ENCODE measurements at places on chromosomes 6 and 20.
A peak's percentile ranks its signal among the peaks of the same experiment; 100 is the strongest.

DNA sequence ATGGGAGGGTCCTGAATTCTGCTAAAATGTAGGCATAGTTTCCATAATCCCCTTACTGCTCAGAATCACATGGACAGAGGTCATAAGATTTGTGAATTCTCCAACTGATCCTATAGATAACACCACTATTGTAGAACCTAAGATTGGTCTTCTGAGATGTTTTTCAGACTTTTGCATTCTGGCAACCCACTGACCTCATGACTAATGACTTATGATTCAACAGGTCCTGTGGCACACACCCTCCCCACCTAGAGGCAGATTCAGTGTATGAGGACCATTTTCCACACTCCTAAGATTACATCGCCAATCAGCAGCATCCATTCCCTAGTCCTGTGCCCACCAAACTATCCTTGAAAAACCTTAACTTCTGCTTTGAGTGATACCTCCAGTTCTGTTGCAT, 207.2 kb downstream of the BTBD9 start:
- DNase-seq: no peak

DNA sequence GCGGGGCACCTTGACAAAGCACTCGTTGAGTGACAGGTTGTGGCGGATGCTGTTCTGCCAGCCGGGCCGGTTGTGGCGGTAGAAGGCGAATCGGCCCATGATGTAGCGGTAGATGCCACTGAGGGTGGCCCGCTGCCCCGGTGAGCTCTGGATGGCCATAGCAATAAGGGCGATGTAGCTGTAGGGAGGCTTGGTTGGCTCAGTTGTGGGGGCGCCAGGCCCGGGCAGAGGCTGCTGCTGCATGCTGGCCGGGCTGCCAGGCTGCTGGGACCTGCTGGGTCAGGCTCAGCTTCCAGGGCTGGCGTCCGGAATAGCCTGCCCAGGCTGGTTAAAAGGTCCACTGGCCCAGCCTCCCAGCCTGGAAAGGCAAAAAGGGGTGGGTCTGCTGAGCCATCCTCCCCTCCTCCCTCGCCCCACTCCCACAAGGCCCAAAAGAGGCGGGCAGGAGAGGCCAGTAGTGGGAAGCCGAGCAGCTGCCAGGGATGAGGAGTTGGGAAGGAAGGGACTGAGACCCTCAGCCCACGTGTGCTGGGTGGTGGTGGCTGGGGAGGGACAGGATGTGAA, at the start of gene FOXS1:
FOXS1 (minus strand) TSS at position 305 of the 564 bp plus-strand sequence; CDS start at position 243, 62 bp downstream.
- DNase-seq: no peak

GRCh38 chr6:12548526-12548925, 168.0 kb upstream of the PHACTR1 start:
- no peak for DNase-seq

GRCh38 chr20:859751-860231, 26.3 kb downstream of the FAM110A start:
- no peak for DNase-seq

GRCh38 chr20:22515264-22515663, 69.1 kb downstream of the FOXA2 start:
- no peak for DNase-seq

GRCh38 chr6:2914318-2914660, 11.2 kb upstream of the SERPINB9 start:
- DNase-seq: no peak

DNA sequence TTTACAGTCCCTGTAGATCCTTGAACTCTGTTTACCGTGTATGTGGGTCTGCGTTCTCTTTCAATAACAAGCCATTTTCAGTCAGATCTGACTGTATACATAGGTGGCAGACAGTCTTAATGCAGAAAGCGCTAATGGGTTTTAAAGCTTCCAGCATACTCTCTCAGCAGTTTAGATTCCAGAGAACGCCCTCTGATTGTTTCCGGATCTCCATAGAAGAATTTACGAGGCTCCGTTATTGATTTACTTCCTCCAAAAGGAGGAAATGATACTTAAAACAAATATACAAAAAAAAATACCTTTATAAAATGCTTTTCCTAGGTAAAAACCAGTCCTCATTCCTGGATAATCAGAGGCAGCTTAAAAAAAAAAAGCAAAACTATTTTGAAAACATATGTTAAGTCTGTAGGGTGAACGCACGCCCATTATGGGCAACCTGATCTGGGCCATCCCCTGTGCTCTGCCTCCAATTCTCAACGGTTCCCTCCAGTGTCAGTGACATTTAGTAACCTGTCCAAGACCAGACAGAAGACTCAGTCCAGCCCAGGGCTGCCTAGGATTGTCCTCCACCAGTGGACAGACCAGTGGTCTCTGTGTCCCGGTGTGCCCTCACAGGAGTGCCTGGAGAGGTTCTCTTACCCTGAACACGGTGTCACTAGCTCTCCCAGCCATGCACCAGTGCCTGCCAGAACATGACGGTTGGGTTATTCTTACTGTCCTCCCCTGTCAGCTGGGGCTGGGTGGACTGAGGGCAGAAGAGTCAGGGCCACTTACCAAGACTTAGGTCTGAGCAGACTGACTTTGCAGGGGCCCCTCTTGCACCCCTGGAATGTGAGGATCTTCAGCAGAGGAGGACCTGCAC, 217.3 kb downstream of the ARID1B start:
- DNase-seq: no peak

DNA sequence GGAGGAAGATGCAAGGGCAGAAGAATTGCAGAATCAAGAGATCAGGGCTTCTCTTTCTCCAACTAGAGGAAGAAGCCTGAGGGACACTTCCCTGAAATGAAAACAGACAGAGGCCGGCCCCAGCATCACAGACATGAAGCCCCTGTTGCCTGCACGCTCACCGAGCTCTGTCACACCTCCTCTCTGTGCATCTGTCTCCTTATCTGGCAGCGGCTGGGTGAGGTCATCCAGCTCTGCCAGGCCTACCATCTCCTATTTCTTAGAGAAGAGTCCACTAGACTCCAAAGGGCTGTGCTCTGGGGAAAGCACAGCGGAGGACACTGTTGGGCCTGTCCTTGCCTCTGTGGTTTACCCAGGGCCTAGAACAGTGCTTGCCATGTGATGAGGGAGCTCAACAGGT, 71.9 kb upstream of the MLN start:
- DNase-seq: no peak

DNA sequence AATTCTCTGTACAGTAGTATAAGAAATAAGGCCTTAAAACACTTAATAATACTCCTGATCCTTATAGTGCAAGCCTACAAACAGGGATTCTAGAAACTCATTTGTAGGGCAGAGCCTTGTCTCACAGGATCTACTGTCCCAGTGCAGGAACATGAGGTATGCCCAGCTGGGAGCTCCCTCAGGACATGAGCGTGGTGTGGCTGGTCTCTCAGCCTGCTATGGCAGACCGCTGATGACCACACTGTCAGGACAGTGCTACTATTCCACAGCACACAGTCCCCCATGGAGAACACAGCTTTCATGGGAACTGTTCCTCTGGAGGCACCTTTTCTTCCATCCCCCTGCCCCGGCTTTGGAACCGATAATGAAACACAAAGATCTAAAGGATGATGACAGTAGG, 53.0 kb downstream of the SERAC1 start:
- no peak for DNase-seq

DNA sequence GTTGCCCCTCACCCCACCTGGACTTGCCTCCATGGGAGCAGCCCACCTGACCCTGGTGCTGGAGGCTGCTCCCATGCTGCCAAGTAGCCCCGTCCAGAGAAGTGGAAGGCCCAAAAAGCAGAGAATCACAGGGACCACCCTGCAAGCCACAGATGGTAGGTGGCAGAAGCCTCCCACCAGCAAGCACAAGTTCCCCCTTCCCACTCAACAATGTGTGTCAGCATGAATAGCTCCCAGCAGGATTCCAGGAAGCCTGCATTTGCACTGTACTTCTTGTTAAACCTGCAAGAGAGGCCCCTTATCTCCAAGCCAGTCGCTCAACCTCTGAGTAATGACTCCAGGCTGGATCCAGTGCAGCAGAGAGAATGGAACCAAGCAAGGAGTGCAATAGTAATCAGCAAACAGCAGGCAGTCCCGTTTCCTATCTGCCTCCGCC, 180.8 kb upstream of the CST7 start:
- no peak for DNase-seq

DNA sequence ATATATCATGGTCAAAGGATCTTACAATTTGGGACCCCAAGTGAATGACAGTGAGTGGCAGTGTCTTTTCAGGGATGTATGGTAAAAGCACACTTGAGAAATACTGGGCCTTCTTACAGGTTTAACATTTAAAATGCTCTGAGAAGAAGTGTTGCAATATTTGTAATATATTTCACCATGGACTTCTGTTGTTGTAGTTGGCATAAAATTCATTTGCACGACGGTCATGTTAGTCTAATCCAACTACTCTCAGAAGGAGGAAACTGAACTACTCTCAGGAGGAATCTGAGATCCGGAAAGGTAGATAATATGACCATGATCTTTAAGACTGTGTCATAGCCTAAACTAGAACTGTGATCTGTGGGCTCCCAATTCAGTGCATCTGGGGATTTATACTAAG, 700.1 kb downstream of the HDGFL1 start:
- DNase-seq: no peak

GRCh38 chr6:11404081-11404480, 133.5 kb upstream of the TMEM170B start:
- no peak for DNase-seq

DNA sequence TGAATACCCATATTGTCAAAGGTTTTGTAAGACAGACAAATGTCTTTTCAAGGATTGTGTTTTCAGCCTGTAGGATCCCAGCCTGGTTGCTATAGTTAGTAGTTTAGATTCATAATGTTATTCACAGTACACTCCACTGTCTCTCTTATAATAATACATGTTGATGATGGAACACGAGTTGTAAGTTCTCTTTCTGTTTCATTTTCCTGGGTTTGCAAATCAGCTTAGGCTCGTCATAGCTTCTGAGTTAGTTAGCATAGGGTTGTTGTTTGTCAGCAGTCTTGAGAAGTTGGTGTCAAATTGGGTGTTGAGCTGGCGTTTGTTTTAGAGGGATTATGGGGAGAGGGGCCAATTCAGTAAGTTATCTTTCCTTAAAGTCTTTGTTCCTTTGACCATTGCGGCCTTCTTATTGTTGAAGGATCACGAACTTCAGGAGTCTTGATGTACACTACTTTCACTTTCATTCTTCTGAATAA, 45.8 kb downstream of the QKI start:
- no peak for DNase-seq

- no peak for DNase-seq
Observed at GRCh38 chr6:140078561-140079125, 704.2 kb upstream of the CITED2 start.

DNA sequence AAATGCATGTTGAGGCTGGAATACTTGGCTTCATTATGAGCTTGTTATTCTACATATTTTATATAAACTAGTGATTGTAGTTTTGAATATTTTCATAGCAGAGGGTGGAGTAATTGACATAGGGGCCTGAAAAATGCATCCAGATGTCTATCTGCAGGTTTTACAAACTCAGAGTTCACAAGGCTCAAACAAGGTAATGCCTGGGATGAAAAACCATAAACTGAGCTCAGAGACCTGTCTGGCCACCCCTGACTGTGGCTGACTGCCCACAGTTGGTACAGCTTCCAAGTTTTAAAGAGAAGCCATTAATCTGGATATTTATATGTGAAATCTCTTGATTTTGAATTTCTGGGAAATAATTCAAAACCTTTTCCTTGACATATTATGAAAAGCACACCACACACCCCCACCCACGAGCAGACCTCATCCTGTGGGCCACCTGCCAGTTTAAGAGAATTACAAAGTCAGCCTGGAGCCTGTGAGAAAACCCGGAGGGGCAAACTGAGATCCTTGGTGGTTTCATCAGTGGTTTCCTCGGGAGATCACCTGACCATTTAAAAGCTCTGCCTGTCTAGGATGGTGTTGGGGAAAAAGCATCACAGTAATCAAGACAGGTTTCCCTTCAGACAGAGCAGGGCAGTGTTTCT, 230.1 kb downstream of the SAMD5 start:
- no peak for DNase-seq

DNA sequence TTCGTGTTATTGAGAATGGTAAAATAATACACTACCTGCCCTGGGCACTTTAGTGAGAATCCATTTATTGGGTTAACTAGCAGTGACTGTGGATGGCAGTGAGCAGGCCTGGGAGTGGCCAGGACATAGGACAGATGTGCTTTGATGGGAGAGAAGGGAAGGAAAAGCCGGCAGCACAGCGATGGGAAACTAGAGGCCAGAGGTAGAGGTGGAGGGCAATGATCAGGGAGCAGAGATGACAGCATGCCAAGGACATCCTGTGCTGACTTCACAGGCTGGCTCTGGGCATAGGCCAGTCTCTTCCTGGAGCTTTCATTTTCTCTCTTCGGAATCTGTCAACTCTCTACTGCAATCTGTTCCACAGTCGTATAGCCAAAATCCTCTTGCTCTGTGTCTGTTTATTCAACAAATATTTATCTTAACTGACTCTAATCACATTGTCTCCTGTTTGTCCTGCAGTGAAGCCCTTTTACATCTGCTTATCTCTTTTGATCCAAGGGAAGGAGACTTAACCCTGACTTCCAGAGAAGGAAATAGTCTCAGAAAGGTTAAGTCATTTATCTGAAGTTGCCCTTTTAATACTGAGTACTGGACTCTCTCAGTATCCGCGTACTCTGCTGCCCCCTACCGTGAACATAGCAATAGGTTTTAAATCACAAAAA, 18.4 kb upstream of the MMP24 start:
- peak; percentile 77 for DNase-seq

GRCh38 chr20:12311094-12311865, 393.6 kb downstream of the BTBD3 start:
- no peak for DNase-seq

DNA sequence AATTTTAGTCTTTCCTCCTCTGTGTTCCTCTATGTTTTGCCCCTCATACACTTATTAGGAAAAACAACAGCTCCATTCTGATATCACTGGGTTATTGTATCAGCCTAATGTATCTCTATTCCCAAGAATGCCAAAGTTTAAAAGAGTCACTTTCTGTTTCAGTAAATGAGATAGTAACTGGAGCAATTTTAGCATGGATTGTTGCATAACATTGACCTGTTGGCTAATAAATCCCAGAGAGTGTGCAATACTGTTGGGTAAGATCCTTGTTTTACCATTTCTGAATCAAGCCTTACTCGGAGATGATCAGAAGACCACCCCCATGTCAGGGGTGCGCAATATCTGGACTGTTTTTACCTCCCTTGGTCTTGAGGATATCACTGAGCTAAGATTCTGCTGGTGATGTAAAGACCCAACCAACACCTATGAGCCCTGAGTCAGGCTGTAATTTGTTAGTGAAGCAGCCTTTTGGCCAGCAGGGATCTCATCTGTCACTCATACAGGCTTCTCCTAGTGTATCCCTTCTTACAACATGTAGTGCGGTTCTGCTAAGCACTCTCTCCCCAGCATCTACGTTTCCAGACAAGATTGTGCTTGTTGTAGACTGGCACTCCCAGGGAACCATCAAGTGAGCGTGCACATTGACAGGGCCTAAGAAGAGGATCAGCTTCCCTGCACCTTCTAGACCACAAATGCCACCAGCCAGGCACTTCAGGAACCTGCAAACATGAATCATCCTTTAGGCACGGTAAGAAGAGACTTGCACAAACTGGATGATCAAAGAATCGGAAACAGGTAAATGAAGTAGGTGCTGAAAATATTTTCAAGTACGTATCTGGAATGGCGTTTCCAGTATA, 11.5 kb upstream of the IPCEF1 start:
- no peak for DNase-seq

- DNase-seq: no peak
Observed at GRCh38 chr6:150929416-150929815, 63.9 kb downstream of the MTHFD1L start.

- no peak for DNase-seq
Observed at GRCh38 chr6:52576054-52576391, 837 bp downstream of the TRAM2 start.

Data from activated CD4-positive, alpha-beta T cell treated with anti-CD3 and anti-CD28 coated beads, Interleukin-2, amount 50 U/mL, for 4 hours (primary cell).